ENCODE measurements at places on chromosomes 7 and 10.
A peak's percentile ranks its signal among the peaks of the same experiment; 100 is the strongest.

DNA sequence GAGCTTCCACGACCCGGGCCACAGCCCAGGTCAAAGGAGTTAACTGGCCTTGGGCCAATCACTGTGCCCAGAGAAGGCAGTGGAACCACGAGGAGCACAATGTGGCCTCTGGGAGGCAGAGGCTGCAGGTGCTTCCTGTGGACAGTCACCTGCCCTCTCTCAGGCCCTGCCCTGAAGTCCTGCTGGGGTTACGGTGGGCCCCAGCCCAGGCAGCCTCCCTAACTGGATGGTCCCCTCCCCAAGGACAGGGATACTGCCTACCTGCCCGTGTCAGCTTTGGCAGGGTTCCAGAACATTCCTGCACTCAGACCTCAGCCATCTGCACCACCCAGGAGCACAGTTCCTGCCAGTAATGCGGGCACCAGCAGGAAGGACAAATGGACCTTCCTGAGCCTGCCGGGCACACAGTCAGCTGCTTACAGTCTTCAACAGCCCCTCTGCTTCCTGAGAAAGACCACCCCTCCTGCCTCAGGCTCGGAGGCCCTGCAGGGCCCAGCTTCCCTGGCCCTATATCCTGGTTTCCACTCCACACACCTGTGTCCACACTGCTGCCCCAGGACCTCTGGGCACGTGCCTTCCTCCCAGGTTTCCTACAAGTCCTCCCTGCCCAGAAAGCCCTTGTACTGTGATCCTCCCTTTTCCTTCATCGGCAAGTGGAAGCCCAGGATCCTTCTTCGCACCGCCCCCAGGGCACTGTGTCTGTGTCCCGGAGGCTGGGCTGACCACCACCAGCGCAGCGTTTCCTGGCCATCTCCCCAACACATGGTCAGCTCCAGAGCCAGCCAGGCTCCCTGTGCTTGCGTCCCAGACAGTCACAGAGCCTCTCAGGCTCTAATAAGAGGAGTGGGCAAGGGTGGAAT, 23.3 kb downstream of the WDR86 start:
- DNase-seq = no peak

DNA sequence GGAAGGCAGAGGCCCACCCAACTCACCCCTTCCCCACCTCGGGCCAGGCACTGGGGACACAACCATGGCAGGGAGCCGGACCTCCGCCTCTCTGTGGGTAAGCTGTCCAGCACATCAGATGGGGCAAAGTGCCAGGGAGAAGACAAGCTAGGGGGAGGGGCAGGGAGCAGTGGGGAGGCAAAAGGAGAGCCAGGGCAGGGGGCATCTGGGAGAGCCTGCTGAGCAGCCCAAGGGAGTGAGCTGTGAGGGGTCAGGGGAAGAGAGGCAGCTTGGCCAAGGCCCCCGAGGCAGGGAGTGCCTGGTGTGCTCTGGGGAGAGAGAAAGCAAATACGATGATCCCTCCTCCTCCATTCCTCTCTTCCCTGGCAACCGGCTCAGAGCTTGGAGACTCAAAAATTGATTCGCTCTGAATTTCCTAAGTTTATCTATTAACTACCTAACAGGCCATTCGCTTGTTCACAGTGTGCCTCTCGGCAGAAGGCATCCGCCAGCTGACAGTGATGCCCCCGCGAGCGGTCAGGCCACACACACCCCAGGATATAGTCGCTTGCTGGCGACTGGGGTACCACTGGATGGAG, 4.5 kb downstream of the CAMK2B start:
- DNase-seq = no peak

DNA sequence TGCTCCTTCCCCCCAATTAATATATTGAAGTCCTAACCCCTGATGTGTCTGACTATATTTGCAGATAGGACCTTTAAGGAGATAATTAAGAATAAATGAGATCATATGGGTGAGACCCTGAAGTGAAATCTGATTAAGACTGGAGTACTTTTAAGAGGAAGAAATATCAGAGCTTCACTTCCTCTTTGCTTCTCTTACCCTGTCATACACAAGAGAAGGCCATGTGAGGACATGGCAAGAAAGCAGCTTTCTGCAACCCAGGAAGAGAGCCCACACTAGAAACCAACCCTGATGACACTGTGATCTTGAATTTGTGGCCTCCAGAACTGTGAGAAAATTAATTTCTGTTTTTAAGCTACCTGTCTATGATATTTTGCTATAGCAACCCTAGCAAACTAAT, 44.2 kb downstream of the JMJD1C start:
- DNase-seq = no peak

DNA sequence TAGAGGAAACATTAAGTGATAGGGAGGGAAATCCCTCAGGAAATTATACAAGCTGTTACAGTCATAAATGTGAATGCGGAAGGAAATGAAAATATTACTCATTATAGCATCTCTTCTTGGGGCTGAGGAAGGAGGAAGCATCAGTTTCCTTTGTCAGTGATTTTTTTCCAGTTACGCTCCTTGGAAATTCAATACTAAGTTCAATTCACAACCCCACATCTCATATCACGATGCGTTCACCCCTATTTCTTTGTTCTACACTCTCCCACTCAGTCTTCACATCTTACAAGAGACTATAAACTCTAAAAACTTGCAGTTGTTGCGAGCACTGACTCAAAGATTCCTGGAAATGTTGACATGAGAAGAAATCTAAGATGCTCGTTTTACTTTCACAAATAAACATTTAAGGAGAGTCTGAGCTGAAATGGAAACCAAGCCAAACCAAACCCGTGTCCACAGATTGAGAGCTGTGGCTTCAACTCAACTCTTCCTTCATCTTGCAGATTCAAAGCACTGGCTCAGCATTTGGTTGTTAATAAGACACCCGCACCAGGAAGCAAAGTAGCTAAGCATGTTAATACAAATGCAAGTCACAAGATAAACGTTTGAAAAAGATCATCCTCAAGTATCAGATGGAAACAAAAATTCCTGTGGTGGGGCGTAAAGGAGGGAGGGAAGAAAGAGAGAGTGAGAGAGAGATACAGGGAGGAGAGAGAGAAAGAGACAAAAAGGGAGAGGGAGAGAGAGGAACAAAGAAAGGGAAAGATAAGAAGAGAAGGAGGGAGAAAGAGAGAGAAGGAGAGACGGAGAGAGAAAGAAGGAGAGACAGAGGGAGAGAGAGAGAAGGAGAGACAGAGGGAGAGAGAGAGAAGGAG, 150.0 kb upstream of the RSU1 start:
- DNase-seq = peak; percentile 30

DNA sequence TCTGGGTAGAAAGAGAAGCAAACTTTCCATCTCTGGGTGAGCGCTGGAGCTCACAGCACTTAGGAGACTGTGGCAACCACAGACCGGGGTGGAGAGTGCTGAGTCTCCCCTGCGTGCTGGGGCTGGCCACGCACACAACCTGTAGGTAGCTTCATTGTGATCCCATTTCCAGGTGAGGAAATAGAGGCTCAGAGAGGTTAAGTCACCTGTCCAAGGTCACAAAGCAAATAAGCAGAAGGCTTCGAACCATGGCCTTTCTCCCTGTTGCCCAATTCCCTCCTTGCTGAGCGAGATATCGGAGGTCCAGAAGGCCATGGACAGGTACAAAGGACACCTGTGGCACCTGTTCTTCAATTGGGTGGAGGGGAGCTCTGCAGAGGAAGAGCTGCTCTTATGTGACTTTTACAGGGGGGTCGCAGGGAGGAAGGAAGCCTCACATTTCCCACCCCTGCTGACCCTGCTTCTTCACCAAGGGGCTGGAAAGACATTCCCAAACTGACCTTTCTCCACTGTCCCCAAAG, 39.4 kb downstream of the ZCCHC24 start:
- no peak for DNase-seq
